NCI-H1930 (cell line): ENCODE measurements at places on chromosomes 11 and 22.

DNA sequence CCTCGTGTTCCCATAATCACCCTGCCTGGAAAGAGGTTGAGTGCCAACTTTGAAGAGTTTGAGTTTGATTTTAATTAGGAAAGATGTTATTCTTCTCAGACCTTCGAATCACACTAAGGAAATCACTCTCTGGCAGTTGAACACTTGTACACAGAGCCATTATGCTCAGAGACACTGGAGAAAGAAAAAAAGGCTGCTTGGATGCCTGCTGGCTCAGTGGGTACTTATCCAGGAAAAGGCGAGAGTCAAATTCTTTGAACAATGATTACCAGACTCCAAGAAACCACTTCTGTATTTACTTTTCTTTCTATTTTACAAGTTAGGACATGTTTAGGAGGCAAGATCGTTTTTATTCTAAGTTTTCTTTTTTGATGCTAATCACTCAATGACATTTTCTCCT lies 438.5 kb upstream of the FAT3 start:
- DNase-seq = no peak

- DNase-seq = no peak
Measured at GRCh38 chr11:88414385-88414861, 76.9 kb upstream of the CTSC start.

DNA sequence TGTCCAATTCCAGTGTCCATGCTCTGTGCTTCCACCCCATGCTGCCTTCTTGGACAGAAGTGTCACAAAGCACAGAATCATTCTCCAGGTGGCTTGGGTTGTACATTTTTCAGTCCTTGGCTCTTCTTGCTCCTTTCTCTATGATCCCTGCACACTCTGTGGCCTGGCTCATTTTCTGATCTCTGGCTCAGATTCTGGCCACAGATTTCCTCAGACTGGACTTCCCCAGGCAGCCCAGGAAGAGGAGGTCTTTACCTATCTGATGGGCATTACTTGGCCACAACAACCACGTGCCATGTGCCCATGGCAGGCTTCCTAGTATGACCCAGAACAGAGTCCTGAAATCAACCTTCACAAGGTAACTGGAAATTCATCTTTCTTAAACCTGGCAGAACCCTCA lies 27.2 kb downstream of the SYTL2 start:
- no peak for DNase-seq

- no peak for DNase-seq
Measured at GRCh38 chr11:86621854-86622253, 50.6 kb downstream of the ME3 start.

- DNase-seq = no peak
Measured at GRCh38 chr11:95119361-95120060, 29.9 kb downstream of the ENDOD1 start.

GRCh38 chr11:21321072-21321471 lies 651.7 kb downstream of the NELL1 start:
- DNase-seq = no peak
